NCI-H2171 (cell line): ENCODE measurements at places on chromosomes 6 and 20.

DNA sequence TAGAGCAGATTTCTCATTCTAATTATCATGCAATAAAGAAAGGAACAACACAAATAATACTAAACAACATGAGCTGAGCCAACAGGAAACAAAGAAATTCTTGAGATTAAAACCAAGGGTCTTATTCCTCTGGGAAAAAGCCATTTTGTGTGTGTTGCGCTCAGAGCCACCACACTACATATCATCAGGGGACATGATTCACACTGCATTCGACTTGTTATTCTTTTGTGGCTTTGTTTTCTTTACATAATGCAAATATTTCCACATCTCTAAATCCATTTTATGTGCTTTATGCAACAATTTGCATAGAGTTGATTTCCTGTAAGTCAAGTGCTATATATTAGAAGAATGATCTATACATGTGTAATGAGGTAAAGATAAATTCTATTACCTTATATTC is 719.6 kb downstream of the TBC1D32 start:
- no peak for DNase-seq

- peak; percentile 34 for DNase-seq
Observed at GRCh38 chr20:16555754-16556153, 17.5 kb downstream of the KIF16B start.

GRCh38 chr20:34315236-34315635 is 12.1 kb upstream of the AHCY start:
- no peak for DNase-seq

DNA sequence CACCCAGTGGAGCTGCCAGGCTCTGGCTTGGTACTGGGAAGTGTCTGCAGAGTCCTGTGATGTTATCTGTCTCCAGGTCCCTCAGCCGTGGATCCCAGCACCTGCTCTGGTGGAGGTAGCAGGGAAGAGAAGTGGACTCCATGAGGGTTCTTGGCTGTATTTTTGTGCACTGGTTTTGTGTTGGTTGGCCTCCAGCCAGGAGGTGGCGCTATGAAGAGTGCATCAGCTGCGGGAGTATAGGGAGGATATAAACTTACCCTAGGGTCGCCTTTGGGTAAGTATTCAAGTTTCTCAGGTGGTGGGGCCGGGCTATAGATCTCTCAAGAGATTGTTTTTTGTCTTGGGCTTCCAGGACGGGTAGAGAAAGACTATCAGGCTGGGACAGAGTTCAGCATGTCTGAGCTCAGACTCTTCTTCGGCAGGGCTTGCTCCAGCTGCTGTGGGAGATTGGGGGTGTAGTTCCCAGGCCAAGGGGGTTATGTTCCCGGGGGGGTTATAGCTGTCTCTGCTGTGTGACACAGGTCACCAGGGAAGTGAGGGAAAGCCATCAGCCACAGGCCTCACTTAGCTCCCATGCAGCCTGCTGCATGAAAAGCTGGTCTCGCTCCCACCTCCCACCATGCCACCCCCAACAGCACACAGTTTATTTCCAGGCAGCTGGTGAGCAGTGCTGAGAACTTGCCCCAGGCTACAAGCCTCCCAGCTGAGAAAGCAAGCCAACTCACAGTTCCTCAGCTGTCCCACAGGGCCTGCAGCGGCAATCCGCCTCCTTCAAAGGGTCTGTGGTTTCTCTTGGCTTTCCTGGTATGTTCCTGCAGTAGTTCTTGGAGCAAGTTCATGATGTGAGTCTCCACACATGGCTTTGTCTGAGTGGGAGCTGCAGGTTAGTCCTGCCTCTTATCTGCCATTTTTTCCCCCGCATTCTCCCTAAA is 115.7 kb downstream of the AIG1 start:
- DNase-seq: no peak

- no peak for DNase-seq
Observed at GRCh38 chr6:86942769-86943516, 5.6 kb downstream of the HTR1E start.

DNA sequence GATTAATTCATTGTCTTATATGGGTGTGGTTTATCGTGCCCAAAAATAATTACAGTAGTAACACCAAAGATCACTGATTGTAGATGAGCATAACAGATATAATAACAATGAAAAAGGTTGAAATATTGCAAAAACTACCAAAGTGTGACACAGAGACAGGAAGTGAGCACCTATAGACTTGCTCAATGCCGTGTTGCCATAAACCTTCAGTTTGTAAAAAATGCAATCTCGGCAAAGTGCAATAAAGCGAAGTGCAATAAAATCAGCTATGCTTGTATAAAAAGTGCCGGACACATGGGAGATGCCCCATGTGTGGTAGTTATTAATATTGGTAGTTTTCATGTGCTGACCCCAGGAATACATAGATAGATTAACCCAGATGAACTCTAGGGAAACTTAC is 192.6 kb downstream of the NRN1 start:
- DNase-seq: no peak

DNA sequence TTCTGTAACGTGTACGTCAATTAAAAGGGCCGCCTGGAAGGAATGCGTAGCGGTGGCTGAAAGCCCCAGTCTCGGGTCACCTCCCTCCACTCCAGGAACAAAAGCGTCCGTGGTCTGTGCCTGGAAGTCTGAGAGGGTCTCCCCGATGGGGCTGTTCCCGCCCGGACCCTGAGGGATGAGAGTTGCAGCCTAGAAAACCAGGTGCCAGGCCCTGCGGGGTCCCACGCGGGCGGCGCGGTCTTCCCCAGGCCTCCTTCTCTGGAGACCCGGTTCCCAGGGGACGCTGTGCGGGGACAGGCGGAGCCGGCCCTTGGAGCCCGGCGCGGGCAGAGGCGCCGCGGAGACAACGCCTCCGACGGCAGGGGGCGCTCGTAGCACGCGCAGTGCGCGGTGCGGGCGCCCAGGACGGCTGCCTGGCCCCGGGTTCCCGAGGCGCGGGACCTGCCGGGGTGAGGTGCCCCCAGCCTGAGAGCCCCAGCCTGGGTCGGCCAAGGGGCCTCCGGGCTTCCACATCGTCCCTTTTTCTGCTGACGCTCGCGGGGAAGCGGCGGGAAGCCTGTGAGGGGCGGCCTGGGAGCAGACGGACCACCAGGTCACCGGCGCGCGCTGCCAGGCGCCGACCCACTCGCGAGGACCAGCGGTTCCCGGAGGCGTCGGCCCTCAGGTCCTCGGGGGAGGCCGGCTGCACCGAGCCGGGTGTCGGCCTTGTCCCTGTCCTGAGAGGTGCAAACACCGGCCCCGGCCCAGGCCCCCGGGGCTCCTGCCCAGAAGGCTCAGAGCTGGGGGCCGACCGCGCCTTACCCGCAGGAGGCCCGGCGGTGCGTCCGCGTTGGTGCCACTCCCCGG is 5.3 kb upstream of the FOXC1 start:
- DNase-seq: peak; percentile 63
